ENCODE measurements at places on chromosomes 3 and 15.

GRCh38 chr3:187841560-187841959, 96.3 kb upstream of the BCL6 start:
- DNase-seq: no peak

DNA sequence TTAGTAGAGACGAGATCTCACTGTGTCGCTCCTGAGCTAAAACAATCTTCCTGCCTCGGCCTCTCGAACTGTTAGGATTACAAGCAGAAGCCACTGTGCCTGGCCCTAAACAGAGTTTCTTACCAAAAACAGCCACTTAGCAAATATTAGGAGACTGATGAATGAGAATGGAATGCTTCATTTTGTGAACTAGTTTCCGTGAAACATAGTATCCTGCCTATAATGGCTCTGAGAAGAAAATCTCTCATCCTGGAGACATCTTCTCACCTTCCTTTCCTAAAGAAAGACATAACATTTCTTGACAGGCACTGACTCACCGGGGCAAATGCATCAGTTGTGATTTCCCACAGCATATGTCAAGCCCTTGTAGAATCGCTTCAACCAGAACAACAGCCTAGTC, 44.9 kb downstream of the GJD2 start:
- no peak for DNase-seq

- no peak for DNase-seq
Measured at GRCh38 chr3:76212679-76213078, 427.3 kb upstream of the ZNF717 start.

GRCh38 chr15:31212326-31213080, 111.0 kb upstream of the TRPM1 start:
- no peak for DNase-seq

GRCh38 chr3:60742606-60743145, 508.6 kb downstream of the FHIT start:
- no peak for DNase-seq

DNA sequence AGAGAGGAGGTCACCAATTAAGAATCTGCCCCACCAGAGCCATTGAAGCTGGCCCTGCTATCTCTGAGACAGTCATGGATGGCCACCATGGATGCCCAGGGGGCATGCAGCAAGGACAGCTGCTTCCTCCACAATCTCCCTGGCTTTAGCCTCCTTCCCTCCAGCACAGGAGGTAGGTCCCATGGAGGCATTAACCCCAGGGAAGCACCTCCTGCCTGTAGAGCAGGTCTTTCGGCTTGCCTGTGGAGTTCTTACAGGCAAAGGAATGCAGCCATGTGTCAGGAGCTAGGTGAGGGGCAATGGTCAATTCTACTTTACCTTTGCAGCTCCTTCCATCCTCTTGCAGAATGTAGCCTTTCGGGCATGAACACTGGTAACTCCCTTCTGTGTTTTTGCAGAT, 93.8 kb downstream of the DUT start:
- no peak for DNase-seq

DNA sequence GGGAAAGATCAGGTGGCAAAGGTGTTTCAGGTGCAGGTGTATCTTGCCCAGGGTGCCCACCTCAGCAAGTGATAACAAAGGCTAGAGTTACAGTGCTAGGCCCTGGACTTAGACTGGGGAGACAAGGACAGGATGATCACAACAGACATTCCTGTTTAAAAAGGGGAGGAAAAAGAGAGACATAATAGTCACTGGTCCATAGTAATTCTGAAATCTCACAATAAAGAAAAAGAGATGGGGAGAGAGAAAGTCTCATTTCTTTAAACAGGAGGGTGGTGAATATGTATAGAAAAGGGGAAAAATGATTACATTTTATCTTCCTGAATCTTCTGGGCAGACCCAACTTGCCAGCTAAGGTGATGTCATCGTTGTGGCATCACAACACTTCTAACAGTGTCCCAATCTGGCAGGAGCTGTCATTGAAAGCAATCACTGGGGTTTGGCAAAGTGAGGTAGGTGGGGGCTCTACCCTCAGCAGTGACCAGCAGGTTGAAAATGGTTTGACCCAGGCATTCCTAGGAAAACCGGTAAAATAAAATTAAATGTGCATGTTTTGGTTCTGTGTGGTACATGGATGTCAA, 99.5 kb downstream of the ZNF621 start:
- DNase-seq: no peak

- DNase-seq: no peak
Measured at GRCh38 chr3:133475245-133476010, 75.6 kb downstream of the BFSP2 start.

GRCh38 chr3:23938688-23939087, 6.4 kb upstream of the NR1D2 start:
- no peak for DNase-seq

GRCh38 chr3:38115645-38116427, 21.1 kb downstream of the ACAA1 start:
- DNase-seq: no peak

- DNase-seq: no peak
Measured at GRCh38 chr15:78263907-78264303, 457 bp upstream of the DNAJA4 start.

DNA sequence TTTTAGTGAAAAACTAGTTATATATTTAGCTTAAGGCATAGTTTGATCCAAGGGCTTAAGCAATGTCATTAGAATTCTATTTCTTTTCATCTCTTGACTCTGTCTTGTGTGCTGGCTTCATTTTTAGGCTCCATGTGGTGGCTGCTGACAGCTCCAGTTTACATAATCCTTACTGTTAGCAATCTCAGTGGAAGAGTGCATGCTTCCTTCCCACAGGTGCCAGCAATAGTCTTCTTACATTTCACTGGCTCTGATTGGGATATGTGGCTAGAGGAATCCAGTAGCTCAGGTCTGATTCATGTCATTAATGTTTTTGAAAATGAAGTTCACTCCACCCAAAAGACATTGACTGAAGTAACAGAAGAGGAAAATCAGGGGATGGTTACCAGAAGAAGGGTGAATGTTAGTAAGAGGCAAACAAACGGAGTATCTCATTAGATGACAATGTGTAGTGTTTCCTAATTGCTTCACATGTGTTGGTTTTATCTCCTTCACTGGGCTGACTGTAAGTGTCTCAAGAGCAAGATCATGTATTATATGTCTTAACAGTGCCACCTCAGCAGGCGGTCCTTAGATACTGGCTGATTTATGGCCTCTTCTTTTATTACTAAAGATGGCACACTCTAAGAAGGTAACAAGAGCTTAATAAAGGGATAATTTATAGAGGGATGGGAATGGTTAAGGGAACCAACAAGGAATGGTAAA, 25.6 kb upstream of the TCF12 start:
- no peak for DNase-seq

- DNase-seq: no peak
Measured at GRCh38 chr3:158200955-158201354, 91.1 kb downstream of the RSRC1 start.

DNA sequence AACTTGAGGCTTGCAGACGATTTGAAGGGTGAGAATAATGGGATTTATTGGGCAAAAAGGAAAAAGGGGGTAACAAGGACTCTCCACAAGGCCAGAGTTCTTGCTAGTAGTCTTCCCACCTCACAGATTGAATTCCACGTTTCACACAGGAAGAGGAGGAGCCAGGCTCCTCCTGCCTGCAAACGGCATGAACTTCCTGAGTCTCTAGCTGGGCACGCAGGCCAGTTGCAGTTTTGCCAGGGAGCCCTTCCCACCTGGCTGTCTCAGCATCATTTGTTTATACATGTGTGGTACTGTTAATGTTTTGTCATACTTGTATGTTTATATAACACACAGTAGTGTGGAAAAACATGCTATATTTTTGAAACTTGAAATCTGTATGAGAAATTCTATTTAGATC, 155.0 kb downstream of the NLGN1 start:
- DNase-seq: no peak

- DNase-seq: no peak
Measured at GRCh38 chr3:166444756-166445155, 607.5 kb upstream of the BCHE start.

GRCh38 chr3:134840459-134840858, 45.4 kb downstream of the EPHB1 start:
- no peak for DNase-seq

- no peak for DNase-seq
Measured at GRCh38 chr15:69034352-69034751, 19.9 kb downstream of the NOX5 start.

DNA sequence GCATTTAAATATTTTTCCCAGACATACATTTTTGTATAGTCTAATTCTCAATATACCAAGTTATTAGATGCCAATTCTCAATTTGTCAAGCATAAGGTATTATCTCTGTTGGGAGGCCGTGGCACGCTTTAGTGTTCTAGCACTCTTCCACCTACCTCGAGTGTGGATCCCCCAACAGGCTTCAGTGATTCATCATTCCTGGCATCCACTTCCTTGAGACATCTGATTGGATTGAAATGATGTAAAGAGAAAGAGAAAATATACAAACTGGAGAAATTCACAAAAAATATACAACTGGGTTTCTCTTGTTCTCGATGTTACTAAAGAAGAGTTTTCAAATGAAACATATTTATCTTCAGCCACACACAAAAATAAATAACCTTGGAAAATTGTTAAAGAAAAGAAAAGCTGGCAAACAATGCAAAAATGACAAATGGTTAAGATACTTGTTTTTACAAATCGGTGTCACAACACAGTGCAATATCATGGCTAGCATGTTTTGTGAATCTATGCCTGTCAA, 218.0 kb upstream of the CDIN1 start:
- no peak for DNase-seq

DNA sequence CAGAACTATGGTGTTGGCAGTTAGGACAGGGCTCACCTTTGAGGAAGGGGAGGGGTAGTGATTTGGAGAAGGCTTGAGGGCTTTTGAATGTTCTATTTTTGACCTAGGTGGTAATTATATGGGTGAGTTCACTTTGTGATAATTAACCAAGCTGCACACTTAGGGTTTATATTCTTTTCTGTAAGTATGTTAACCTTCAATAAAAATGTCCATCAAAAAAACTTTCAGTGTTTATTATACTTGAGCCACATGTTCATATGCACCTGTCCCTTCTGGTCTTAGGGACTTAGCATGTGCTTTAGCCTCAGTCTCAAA, 28.4 kb downstream of the PDE8A start:
- no peak for DNase-seq

GRCh38 chr3:59212128-59212779, 162.4 kb upstream of the CFAP20DC start:
- DNase-seq: no peak

- no peak for DNase-seq
Measured at GRCh38 chr15:50109076-50109987, 9.7 kb downstream of the ATP8B4 start.

- DNase-seq: no peak
Measured at GRCh38 chr15:79520654-79521053, 88.5 kb downstream of the MINAR1 start.

DNA sequence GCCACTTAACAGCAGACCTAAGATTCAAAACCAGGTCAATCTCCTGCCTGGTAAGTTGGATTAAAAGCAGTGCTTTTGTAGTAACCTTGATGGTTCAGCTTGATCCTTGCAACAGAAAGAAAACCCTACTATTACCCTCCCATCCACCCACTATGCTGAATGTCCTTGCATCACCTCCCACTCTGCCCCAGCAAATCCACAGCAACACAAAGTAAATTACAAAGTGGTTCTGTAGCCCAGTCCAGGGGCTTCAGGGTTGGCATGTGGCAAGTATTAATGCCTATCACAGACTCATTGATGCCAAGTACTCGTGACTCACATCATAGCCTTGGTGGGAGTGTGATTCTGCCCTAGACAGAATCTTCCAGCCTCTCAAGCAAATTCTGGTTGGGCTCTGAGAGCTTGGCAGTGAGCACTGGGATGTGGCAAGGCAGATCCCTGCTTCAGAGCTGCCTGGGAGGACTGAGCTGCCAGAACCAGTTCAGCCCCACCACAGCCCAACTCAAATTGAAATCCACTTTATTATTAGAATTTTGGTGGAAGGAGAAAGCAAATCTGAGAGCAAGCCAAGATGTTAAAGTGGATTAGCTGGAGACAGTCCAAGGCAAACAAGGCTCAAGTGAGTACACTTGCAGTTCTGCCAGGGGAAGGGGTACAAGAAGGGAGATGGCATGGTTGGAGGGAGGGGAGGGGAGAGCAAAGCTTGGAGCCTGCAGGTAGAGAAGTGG, 225.8 kb upstream of the UMPS start:
- no peak for DNase-seq

- DNase-seq: no peak
Measured at GRCh38 chr3:197522881-197523441, 32.8 kb downstream of the BDH1 start.

Data from stimulated activated CD8-positive, alpha-beta memory T cell treated with anti-CD3 and anti-CD28 coated beads, Interleukin-2, amount 100 ng/mL, for 48 hours (primary cell).